ENCODE measurements at places on chromosomes 7 and 10.
A peak's percentile ranks its signal among the peaks of the same experiment; 100 is the strongest.

DNA sequence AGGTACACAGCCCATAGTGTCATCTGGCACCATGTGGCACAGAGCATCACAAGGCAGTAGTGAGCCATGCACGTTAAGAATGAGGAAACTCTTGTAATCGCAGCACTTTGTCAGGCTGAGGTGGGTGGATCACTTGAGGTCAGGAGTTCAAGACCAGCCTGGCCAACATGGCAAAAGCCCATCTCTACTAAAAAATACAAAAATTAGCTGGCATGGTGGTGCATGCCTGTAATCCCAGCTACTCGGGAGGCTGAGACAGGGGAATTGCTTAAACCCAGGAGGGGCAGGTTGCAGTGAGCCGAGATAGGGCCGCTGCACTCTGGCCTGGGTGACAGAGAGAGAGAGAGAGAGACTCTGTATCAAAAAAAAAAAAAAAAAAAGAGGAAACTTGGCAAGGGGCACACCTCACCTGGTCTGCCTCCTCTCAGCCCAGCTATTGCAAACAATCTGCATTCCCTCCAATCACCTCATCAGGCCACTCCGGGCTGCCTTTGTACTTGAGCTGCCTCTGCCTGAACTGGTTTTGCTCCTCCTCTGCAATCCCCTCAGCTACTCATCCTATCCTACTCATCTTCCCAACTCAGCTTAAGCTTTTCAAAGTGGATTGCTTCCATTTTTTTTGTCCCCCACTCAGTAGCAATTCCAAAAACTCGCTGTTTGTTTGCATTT lies 46.0 kb upstream of the OPTN start:
- no peak for DNase-seq

GRCh38 chr10:66927971-66928770 lies 2.3 kb downstream of the LRRTM3 start:
- DNase-seq, result no peak

GRCh38 chr7:156222151-156222550 lies 409.9 kb upstream of the SHH start:
- no peak for DNase-seq

DNA sequence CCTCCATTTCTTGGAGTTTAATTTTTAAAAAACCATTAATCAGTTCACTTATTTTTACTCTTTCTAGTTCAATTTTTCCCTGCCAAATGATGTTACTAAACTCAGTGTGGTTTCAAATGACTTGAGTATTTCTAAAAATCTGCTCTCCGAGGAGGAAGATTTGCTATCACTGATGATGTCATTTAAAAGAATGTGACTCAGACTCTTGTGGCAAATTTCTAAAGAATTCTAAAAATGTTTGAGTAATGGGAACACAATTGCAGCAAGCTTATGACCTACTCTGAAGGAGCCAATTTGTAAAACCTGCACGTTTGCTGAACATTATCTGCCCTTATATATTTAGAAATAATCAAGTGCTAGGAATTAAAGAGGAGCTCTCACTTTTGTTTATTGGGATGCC lies 88.6 kb downstream of the SPAG6 start:
- peak; percentile 66 for DNase-seq

DNA sequence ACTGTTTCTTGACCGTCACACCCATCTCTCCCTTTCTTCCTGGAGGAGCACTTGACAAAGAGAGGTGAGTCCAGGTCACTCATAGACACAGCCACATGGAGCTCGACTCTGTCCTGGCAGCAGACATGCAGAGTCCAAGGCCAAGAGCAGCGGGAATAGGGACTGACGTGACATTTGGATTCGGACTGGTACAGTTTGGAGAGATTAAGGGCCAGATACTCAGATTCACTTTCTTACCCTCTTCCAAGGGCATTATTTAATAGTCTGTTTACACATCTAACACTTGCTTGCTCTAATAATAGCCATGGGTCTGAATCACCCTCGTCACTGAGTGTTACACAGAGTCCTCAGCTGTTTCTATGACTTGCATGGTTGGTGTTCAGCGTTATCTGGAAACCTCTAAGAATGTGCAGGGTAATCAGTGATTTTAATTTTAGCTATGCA lies 39.2 kb upstream of the OTUD1 start:
- DNase-seq, result no peak

DNA sequence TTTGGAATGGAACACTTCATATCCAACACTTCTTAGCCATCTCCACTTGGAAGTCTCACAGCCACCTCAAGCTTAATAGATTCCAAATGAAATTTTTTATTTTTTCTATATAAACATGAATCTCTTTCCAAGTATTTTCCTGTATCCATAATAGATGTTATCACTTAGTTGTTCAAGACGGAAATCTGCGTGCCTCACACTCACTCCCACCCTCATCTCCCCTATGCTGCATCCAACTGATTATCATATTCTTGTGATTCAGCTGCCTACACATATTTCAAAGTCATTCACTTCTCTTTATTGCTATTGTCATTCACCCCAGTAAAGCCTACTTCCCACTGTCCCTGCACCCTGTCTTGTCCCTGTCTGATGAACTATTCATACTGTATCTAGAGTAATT lies 70.2 kb upstream of the MKX start:
- no peak for DNase-seq

All from fibroblast of the conjunctiva (primary cell).